CD4-positive, alpha-beta T cell treated with Interleukin-17A for 1 hour (primary cell): ENCODE measurements at places on chromosomes 1 and 21.

GRCh38 chr21:41378849-41379248 is 17.0 kb downstream of the MX2 start:
- no peak for DNase-seq

- DNase-seq: peak; percentile 61
Observed at GRCh38 chr1:179883040-179883744, 1.1 kb downstream of the TOR1AIP1 start.

GRCh38 chr1:47478090-47478489 is 40.2 kb downstream of the FOXD2 start:
- no peak for DNase-seq

- DNase-seq: no peak
Observed at GRCh38 chr1:71053758-71054157, 6.1 kb upstream of the PTGER3 start.

- DNase-seq: no peak
Observed at GRCh38 chr1:209491897-209492296, 91.6 kb upstream of the CAMK1G start.
